NCI-H510A treated with DMSO at 0.1 percent for 48 hours (cell line): ENCODE measurements at places on chromosomes 12 and 14.

DNA sequence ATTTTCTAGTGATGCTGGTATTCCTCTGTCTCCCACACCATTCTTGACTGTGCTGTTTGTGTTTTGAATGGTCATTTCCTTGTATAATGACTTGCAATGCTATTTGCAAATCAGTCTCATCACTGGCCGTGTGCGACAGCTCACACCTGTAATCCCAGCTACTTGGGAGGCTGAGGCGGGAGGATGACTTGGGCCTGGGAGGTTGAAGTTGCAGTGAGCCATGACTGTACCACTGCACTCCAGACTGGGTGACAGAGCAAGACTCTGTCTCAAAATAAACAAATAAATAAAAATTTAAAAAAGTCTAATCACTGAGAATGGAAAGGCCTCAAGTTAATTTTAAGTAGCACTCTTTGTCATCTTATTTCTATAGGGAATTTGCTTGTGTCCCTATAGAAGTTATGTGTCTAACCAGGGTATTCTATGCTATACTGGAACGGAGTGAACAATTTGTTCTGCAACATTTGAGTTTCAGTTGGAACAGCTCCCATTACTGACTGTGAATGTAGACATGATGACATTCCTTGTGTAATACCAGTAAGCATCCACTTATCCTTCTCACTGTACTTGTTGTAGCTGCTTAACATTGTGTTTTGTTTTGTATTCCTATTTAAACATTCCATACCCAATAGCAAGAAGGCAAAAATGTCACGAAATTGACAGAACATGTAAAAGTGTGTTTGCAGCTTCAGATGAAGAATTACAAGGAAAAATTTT lies 126.3 kb downstream of the MGST1 start:
- DNase-seq = peak; percentile 72

- DNase-seq = no peak
These were observed 13.9 kb upstream of the PITPNM2 start for GRCh38 chr12:123164710-123165261.

- DNase-seq = no peak
These were observed 2.1 kb downstream of the SUSD6 start for GRCh38 chr14:69613312-69614073.

- no peak for DNase-seq
These were observed 6.8 kb upstream of the DYNC1H1 start for GRCh38 chr14:101957406-101958234.

DNA sequence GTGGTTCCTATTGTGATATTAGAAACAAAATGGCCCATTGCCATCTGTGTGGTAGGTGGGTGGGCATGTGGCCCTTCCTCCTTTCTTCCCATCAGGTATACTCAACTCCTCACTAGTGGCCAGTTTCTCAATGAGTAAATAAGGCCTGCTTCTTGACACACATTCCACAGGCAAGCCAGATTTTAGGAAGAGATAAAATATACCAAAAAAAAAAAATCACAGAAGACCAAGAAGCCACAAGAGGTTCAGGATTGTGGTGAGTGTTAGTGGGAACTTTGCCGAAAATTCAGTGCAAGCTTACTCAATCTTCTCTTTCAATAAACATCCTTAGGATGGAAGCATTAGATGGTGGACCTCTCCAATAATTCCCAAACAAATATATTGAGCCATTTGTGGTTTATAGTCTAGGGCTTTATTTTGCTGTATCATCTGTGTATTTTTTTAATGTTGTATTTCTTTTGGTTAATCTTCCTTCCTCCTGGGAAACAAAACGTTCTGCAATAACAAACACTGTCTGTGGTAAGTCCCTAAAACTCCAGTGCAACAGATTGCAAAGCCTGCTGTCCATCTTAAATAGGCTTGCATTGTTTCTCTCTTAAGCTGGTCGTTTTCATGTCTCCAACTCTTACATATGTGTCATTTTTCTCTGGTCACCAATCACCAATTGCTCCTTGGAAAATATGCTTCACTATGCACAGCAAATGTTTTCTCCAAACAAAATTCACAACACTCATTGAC lies 289.9 kb upstream of the KITLG start:
- DNase-seq = no peak

DNA sequence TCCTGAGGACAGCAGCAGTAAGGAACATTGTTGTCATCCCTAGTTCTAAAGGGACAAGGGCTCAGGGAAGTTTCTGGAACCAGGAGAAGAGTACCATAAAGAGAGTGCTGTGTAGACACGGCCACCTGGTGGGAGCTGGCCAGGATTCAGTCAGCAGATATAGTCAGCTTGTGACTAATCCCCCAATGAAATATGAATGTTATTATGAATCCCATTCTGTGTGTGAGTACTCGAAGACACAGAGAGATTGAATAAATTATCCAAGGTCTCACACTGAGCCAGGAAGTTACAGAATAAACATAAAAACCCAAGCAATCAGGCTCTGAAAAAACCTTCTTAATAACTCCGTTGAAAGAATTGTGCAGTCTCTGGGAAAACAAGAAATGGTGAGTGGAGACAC lies 1359.5 kb downstream of the AACS start:
- no peak for DNase-seq

DNA sequence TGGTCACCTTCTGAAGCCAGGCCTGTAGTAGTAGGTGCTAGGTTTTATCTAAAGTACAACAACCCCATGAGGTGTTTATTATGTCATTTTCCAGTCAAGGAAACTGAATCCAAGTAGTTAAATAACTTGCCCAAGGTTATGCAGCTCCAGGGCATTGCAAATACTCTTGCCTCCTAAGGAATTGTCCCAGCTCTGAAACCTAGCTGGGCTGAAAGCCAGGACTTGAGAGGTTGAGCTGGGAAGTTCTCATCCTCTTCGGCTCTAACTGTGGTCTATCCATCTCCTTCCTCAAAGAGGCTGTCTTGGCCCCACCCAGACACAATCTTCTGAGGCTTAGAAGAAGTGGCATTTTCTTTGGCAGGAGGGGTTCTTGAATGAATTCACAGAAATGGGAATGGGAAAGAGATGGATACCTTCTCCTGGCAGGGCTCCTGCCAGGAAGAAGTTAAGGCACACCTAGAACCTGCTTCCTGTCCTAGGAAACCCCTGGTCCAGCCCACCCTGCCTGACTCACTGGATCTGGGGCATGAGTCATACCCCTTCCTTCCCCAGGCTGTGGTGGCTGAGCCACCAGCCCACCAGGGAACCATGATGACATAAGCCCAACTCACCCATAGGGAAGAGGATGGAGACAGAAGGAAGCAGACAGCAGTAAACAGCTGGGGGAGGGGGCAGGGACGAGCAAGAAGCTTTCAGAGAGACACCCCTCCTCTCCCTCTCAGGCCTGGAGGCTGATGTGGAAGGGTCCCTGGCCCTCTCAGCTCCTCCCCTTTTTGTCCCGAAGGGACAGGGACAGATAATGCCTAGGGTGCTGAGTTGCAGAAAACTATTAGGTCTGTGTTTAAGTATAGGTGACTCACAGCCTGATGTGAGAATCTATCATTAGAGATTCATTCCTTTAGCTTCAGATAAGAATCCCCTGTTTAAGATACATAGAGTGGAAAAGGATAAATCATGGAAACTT lies 2.1 kb upstream of the PLEK2 start:
- no peak for DNase-seq

DNA sequence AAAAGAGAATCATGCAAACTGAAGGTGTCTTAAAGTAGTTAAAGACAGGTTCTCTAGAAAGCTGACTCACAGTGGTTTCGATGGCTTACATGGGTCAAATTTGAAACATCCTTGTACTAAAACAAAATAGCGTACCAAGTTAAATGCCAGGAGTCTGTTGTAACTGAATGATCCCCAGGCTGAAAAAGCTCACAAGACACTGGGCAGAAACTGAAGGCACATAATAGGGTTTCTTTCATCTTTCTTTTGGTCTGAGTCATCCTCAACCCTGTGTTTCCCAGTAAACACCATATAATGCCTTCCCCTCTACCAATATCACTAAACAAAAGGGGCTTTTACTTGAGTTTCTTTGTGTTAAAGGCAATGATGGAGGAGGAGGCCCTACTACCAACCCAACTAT lies 12.8 kb downstream of the ZFYVE1 start:
- no peak for DNase-seq

- no peak for DNase-seq
These were observed at the start of gene ST8SIA1 for GRCh38 chr12:22334410-22335100. TSS of gene ST8SIA1 (minus strand) at chr12:22334707. CDS start at chr12:22334232, 475 bp downstream.

DNA sequence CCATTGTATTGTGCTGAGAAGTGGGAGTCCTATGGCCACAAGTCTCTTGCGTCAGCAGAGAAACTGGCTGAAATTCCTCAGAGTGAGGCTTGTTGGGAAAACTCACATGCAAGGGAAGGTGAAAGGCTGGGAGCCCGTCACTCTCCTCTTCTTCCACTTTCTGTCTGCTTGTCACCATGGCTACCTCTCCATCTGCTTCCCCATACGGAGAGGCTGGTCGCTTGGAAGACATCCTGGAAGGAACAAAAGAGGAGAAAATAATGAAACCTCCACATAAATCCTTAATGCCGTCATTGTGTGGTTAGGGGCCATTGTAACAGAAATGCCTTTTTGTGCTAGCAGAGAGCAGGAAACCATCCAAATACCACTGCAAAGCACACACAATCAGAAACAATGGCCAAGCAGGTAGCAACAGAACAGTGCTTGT lies 53.7 kb downstream of the SOX5 start:
- no peak for DNase-seq

DNA sequence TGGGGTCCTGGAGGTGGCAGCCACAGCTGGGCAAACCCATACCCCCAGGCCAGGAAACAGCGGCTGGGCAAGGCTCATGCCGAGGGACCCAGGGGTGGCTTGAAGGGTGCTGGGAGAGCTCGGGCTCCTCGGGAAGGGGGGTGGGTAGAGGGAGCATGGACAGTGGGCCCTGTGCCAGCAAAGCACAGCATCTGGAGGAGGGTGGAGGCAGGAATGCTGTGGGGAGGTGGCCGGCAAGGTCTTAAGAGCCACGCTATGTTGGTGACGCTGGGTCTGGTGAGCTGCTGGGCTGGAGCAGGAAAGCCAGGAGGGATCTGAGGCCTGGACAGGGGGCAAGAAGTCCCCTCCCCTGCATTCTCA lies 48.2 kb upstream of the DLK1 start:
- no peak for DNase-seq

DNA sequence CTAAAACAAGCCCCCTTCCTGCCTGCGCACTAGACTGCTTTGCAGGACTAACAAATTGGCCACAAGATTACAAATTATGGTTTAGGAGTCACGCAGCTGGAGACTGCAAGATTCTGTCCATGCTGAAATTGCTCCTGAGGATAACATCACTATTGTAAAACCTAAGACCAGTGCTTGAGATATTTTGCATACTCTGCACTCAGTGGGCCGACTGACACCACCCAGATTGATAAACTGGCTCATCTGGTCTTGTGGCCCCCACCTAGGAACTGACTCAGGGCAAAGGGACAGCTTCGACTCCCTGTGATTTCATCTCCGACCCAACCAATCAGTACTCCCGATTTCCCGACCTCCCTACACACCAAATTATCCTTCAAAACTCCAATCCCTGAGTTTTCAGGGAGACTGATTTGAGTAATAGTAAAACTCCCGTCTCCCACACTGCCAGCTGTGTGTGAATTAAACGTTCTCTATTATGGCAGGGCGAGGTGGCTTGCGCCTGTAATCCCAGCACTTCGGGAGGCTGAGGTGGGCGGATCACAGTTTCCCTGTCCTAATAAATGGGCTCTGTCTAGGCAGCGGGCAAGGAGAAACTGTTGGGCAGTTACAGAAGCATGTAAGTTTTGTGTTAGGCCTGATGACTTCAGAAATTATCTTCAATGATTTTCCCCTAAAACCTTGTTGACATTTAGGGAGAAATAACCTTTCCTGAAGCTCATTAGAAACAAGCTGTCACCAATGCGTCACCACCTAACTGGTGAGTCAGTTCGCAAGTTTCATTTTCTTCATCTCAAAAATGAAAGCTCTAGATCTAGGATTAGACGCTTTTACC lies 5.3 kb upstream of the UBC start:
- DNase-seq = no peak

DNA sequence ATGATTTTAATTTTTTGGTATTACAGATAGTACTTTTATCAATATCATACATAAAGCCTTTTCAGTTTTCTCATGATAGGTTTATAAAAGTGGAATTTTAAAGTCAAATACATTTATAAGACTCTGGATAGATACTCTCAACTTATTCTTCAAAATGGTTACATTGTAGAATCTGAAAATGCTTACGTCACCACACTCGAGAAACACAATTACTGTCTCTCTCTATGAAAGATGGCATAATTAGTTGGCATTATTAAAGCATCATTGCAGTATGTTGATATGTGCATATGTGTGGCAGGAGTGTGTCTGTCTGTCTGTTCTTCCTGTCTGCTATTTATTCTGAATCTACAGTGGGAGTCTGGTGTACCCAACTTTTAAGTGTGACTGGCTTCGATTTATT lies 397.1 kb downstream of the SNAPC1 start:
- no peak for DNase-seq
